ENCODE measurements at places on chromosomes 1 and 21.
A peak's percentile ranks its signal among the peaks of the same experiment; 100 is the strongest.

DNA sequence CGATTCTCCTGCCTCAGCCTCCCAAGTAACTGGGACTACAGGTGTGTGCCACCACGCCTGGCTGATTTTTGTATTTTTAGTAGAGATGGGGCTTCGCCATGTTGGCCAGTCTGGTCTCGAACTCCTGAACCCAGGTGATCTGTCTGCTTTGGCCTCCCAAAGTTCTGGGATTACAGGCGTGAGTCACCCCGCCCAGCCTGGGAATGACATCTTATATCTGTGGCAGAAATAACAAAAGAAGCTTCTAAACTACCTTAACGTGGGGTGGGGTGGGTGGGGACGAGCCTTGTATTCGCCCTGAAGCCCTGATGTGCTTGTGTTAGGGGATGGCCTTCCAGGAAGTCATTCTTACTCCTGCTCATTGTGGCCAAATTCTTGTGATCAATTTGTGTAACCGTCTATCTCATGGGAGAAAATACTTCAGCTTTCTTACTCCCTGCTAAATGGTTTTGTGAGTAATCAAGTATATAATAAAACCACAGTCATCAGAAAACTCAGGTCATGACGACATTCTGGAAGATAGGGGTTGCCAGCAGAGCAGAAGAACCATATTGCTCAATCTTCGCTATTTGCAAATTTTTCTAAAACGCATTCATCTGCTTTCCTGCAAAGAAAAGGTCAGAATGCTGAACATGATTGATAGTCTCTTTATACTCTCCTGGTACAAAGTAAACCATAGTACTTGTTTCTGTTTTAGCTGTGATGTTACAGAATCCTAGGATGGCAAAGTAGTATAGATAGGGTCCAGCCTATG, 63.2 kb downstream of the DIRAS3 start:
- DNase-seq = no peak

DNA sequence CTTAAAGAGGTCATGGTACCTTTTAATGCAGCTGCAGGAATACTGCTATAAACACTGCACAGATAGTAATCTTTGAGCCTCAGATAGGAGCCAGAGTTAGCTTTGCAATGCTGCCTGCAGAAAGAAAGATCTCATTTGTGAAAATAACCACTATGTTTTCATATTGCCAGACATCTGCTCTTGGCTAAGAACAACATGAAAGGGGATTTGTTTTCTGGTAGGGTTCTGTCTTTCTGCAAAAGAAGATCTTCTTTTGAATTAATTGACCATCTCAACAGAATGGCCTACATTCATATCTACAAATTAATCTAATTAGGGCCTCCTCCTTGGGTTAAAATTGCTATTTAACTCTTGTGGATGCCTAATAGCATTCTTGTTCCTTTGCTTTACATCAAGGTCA, 177.6 kb upstream of the DPYD start:
- no peak for DNase-seq

DNA sequence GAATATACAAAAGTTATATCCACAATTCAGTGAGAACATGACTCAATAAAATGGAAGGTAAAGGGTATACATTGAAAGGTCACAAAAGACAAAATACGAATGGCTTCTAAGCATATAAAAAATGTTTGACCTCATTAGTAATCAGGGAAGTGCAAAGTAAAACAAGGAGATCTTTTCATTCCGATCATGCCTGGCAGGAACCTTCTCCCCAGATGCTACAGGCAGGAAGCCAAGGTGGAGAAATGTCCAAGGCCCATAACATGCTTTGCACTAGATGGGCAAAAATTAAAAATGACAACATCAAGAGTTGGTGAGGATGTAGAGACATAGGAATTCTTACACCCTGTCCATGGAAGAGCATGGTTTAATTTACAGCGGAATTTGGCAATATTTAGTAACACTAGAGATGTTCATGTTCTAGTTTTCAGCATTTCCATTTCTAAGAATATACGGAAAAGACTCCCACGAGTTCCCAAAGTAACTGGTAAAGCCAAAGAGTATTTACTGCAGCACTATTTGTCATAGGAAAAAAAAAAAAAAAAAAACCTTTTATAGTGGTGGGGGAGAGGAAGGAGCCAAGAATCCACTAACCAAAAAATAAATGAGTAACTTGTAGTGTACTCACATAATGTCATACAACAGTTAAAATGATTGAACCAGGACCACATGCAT, 184.5 kb upstream of the KAZN start:
- DNase-seq = no peak

DNA sequence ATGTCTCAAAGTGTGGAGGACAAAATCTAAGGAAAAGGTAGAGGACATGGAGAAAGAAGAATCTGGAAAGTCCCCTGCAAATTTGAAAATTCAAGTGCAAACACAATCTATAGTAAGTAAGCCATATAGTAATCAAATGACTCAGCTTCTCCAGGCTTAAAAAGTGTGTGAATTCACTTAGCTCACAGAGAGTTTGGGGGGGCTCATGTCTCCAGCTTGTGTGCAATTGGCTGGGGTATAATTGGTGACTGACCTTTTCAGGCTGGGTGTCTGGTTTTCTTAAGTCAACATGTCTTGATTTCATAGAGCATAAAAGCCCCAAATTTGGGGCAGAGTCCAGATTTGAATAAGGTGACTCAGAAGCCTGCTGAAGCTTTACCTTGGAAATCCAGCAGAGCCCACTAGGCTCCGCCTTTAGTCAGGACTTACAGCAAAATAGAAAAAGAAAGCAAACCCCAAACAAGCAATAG, 8.6 kb downstream of the CLDN14 start:
- DNase-seq = no peak

DNA sequence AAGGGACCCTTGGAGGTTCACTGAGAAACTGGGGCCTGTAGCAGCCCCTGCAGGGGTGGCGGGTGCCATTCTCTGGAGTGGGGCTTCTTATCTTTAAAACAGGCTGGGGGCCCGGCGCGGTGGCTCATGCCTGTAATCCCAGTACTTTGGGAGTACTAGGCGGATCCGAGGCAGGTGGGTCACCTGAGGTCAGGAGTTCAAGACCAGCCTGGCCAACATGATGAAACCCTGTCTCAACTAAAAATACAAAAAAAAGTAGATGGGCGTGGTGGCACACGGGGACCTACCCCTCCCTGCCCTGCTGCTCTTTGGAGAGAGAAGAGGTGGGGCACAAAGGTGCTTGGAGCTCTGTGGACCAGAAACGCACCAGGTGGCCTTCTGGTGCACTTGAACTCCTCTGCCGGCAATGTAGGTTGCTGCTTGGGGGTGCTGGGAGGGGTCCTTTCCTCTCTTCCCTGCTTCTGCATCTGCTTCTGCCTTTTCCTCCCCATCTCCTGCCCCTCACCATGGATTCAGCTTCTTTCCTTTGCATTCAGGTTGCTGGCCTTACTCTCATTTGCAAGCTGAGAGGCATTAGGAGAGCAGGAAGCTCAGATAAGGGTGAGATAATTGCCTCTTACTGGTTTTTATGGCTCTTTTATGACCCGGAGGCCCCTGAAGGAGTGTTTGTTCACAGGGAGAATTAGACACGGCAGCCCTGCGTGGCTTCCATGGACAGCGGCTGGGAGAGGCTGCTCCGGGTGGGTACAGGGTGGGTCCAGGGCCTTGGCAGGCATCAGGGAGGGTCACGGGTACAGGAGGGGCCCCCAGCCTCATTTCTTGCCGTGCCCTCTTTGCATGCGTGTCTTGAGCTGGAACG, 57.4 kb downstream of the ARHGEF10L start:
- no peak for DNase-seq

DNA sequence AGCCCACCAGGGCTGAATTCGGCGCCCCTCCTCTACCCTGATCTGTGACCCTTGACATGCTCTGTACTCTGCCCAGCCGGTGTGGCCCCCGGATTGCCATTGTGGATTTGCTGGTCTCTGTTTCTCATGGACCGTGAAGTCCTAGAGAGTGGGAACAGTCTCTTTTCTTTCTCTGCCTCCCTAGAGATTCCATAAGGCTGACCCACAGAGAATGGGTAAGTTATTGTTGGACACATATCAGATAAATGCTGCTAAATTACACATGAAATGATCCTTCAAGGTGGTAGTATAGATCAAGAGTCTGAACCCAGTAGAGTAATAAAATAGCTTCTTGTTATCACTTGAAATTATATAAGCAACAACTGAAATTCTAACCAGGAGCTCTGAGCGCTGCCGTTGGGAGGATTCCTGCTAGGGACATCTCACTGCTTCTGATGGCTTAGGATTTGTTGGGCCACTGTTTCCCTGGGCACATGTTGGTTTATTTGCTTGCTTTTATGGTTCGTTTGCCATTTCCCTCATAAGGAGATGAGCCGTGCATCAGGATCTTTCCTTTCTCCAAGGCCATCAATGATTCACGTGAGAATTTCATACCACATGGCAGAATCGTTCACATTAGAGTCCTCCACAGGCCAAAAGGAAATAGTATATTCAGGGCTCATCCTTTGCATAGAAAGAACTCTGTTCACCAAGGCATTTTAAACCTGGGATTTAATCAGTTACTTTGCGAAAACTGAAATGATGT, 111.9 kb downstream of the ZBTB18 start:
- no peak for DNase-seq

DNA sequence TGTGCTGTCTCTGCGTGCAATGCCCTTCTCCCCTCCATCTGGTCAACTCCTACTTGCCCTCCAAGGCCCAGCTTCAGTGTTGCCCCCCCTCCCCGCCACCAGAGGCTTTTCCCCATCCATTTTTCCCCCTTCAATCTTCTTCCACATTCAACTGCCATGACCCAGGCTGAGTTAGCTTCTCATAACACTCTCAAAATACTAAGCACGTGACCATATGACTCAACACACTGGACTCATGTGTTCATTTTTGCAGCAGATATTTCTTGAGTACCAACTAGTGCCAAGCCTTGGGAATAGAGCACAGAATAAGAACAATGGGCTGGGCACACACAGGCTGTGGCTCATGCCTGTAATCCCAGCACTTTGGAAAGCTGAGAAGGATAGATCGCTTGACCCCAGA, 132.1 kb downstream of the IGSF21 start:
- DNase-seq = no peak

DNA sequence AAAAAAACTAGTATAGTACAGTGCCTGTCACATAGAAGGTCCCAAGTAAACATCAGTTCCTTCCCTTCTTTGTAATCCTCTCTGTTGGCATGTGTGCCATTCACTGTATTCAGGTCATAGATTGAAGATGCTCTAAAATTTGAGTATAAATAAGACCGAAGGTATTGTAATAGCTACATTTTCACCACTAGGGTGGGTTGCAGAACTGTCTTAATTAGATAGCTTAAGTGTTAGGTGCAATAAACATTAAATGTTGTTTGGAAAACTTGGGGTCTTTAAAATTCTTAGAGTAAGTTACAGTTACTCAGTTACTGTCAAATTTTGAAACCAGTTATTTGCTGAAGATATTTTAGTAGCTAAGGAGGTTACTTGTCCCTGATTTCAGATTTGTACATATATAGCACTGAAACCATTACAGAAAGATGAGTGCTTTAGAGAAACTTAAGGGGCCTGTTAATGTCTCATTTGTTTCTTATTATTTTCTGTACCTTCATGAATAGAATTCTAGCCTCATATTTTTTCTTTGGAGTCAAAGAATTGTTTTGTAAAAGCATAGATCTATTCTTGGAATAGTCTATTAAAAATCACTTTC, 24.3 kb downstream of the PER3 start:
- no peak for DNase-seq

GRCh38 chr1:38917337-38917736, 24.3 kb downstream of the RHBDL2 start:
- no peak for DNase-seq

DNA sequence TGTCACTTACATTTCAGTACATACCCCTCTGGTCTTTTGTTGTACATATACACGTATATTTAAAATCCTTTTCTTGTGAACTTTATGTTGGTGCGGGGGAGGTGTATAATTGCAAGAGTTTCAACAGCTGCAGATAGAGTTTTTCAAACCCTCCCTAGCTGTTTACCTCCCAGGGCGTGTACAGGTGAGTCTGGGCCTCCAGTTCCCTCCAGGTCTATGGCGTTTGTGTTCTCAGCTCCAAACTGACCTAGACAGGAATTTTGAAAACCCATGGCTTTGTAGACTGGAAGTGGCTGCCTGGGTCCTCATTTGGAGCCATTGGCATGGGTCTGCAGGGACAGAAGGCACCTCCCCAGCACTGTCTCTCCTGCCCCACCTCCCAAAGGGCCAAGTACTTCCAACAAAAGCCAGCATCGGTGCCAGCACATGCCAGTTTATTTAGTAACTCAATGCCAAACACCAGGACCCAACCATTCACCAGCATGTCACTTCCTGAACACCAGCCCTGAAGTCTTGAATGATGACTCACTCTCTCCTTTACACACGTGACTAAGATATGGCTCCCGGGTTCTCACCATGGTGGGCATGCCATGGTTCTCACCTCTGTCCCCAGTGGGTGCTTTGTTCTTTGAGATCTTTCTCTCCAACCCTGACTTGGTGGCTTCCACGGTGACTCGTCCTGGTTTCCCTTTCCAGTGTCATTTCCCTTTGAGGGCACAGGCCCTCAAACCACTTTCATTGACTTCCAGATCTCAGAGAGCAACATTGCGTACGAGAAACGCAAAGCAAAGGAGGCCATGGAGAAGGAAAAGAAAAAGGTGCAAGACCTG, 57.3 kb upstream of the EFHD2 start:
- DNase-seq = peak; percentile 29

DNA sequence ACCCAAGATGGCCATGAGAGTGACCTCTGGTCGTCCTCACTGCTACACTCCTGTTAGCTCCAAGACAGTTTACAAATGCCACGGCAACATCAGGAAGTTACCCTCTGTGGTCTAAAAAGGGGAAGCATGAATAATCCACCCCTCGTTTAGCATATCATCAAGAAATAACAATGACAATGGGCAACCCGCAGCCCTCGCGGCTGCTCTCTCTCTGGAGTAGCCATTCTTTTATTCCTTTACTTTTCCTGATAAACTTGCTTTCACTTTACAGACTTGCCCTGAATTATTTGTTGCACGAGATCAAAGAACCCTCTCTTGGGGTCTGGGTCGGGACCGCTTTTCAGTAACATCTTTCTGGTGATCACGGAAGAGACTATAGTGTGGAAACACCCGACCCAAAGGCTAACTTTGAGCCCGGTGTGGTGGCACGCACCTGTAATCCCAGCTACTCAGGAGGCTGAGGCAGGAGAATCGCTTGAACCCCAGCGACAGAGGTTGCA, 19.8 kb upstream of the COX20 start:
- DNase-seq = no peak

DNA sequence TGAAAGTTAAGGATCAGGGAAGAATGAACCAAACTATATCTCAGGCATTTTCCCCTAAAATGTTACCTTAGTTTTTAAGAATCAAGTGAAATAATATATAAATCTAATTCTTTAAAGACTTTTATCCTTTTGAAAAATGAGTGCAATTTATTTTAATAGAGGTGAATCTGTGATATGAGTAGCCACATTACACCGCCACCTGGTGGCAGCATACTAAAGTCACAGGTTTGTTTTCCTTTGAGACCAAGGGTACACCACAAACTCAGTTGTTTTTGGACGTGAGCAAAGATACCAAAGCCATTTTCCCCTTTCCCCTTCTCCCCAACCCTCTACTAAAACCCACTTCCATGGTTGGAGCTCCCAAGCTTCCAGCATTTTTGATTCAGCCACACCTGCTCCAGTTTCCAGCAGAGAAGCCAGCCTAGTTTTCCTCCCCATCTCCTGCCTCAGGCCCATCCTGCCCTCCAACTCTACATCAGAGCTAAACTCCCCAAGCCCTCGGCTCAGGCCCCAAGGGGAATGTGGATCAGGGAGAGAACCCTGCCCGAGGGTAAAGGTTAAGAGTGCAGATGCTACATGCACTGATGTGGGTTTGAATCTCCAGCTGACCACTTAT, 22.9 kb upstream of the LDLRAP1 start:
- peak; percentile 70 for DNase-seq

GRCh38 chr1:220575718-220576497, 48.0 kb downstream of the MARK1 start:
- no peak for DNase-seq

All from stimulated activated CD4-positive, alpha-beta T cell treated with anti-CD3 and anti-CD28 coated beads, Interleukin-2, amount 100 ng/mL, for 48 hours (primary cell).